ENCODE measurements at places on chromosomes 13 and 19. TPM values are rescaled to one million over a fixed set of nuclear protein-coding genes. Genes with fewer than 3 reads are reported as not detected.

- no peak for DNase-seq
Measured at GRCh38 chr13:30030141-30030750, 179.8 kb upstream of the UBL3 start.

DNA sequence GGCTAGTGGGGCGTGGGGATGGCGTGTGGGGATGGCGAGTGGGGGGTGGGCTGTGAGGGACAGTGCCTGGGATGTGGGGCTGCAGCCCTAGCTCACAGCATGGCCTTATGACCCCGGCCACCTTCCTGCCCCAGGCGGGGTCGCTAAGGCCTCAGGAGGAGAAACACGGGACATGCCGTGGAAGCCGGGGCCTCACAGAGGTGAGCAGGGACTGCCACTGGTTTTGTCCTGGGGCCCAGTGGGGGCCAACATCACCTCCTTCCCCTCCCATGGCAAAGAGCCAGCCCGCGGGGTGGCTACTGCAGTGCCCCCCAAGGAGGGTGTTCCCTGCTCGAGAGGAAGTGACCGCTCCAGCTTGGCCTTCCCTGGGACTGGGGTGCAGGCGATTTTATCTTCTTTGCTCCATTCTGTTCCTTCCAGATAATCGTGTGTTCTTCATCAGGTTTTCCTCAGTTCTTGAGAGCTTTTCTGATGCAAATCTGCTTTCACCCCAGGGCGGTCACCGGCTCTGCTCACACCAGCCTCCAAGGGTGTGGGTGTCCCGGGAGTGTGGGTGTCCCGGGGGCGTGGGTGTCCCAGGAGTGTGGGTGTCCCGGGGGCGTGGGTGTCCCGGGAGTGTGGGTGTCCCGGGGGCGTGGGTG is 1.2 kb downstream of the F7 start:
- DNase-seq = no peak

DNA sequence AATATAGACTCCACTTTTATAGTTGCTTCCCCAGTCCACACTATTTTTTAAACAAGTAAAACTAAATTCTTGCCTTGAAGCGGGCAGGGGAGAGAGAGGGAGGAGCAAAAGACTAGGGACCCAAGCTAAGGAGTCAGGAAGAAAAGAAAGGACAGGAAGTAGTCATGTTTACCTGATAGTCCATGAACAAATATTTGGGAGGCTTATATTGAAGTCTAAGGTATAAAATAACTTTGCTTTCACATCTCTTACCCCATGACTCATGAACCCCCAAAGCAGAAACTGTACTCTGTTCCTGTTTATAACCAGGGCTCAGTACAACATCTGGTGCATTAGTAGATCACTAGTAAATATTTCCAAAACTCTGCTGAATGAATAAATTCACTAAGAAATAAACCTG is 67.3 kb downstream of the ZAR1L start:
- DNase-seq = no peak

DNA sequence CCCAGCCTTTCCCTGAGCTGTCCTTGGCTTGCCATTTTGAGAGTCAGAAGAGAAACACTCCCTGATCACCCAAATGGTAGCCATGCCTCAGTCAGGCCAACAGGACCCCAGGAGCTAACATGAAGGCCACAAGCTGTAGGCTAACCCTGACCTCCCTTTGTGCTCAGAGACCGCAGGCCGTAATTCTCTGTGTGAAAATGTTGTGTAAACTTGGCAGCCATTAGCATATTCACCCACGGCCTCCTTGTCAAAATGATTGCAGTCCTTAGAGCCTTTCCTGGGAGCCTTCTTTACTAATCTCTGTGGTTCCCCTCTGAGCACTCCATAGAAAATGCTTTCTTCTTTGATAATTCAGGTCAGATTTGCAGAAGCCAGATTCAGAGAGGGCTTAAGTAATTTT is 418.9 kb downstream of the COG6 start:
- DNase-seq = no peak

- peak; percentile 7 for DNase-seq
Measured at GRCh38 chr13:109836629-109837607, 50.5 kb upstream of the IRS2 start.

GRCh38 chr13:100334214-100334613 is 245.3 kb downstream of the PCCA start:
- no peak for DNase-seq

The MUC16 gene
- not detected for total RNA-seq

The SPRY2 gene
- total RNA-seq = 9.2 TPM

The NLRP4 gene
- not detected for total RNA-seq

The NTF4 gene
- 4.0 TPM for total RNA-seq

The PIBF1 gene
- 9.9 TPM for total RNA-seq

The CYP2S1 gene
- total RNA-seq = 10.6 TPM
